ENCODE measurements at places on chromosomes 5 and 9.

DNA sequence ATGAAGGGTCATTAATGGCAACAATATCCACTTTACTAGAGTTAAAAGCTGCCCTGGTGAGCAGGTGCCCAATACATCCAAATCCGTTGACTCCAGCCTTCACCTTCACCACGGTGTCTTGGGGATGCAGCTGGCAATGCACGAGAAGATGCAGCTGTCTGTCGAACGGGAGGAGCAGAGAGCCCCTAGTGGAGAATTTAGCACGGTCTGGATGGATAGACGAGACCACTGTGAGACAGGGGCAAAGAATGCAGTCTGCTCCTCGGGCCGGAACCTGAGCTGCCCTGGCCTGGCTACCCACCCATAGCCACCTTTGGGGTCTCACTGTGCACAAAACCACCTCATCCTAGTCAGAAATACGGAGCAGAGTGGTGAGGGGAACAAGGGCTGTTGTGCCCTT is 35.1 kb downstream of the ADRA1B start:
- DNase-seq = no peak

- DNase-seq = no peak
These were observed 11.6 kb downstream of the SSBP2 start for GRCh38 chr5:81739291-81739690.

- no peak for DNase-seq
These were observed 1778.8 kb upstream of the CDH6 start for GRCh38 chr5:29414681-29415080.

- no peak for DNase-seq
These were observed 220.6 kb downstream of the MELK start for GRCh38 chr9:36793277-36793676.

- DNase-seq = no peak
These were observed 164.8 kb upstream of the OTULINL start for GRCh38 chr5:14416621-14417275.

GRCh38 chr9:82011133-82011532 is 22.6 kb downstream of the SPATA31D1 start:
- no peak for DNase-seq

DNA sequence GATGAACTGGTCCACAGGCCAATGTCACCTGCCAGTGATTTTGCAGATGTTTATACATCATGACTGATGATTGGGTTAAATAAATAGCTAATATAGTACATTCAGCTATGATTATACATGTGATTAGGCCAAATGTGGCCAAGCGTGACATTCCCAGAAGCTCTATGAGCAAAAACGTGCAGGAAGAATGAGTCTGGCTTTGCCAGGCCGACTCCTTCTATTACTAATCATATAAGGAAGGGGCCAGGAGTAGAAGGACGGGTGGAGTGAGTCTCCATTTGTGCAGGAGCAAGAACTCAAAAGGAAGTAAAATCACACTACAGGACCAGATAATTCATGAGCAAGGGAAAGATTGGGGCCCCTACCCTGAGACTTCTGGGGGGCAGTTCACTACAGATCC is 178.2 kb downstream of the ROR2 start:
- DNase-seq = no peak

- DNase-seq = no peak
These were observed 1.0 kb upstream of the MINAR2 start for GRCh38 chr5:129746876-129747275.

DNA sequence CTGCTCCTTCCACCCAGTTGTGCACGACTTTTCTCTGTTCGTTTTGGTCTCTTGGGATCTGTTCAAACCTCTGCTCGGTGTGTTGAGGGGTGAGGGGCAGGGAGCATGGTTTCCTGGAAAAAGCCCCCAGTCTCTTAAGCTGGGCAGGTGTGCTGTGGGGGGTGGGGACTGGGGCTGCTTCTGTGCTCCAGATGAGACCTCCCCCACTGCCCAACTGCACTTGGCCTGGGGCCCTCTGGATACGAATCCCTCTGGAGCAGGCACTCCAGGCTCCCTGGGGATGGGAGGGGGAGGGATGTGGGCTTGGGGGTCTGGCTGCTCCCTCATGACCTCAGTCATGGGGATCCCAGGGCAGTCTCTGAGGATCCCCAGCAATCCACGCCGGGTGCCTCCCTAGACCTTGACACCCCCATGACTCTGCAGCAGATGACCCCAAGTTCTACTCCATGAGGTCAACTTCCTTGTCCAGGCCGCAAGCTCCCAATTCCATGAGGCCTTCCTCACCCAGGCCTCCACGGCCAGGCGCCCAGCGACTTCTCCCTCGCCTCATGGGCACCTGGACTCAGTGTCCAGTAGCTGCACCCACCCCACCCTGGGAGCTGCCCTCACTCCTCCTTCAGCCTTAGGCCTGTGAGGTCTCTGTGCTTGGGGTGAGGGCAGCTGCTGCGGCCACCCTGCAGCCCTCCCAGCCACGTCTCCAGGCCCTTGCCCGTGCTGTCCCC is 5.9 kb upstream of the AHRR start:
- no peak for DNase-seq

GRCh38 chr5:373710-374602 is 52.4 kb downstream of the AHRR start:
- DNase-seq = peak; percentile 72

GRCh38 chr9:93815677-93816076 is 139.5 kb downstream of the BARX1 start:
- no peak for DNase-seq

All from stimulated activated CD4-positive, alpha-beta T cell treated with anti-CD3 and anti-CD28 coated beads, Interleukin-2, amount 100 ng/mL, for 48 hours (primary cell).